ENCODE measurements at places on chromosomes 12 and 14.

DNA sequence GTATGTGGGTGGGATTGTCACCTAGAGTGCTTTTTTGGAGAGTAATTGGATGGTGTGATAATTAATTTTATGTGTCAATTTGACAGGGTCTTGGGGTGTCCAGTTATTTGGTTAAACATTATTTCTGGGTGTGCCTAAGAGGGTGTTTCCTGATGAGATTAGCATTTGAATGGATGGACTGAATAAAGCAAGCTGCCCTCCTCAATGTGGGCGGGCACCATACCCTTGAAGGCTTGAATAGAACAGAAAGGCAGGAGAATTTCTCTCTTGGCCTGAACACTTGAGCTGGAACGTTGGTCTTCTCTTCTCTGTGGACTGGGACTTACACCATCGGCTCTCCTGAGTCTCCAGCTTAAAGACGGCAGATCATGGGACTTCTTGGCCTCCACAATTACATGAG is 28.8 kb upstream of the TCL1B start:
- DNase-seq, result no peak

DNA sequence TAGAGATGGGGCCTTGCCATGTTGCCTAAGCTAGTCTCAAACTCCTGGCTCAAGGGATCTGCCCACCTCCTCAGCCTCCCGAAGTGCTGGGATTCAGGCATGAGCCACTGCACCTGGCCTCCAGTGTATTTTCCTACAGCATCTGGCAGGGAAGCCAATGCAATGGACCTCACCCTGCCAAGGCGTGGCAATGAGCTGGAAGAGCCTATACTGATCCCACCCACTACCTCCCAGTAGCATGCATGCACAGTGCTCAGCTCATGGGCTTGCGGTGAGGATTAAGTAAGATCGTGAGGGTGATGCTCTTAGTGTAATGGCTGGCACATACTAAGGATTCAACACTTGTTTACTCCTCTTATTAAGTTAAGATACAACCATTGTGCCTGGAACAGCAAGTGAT is 69.7 kb downstream of the PHLDA1 start:
- no peak for DNase-seq

DNA sequence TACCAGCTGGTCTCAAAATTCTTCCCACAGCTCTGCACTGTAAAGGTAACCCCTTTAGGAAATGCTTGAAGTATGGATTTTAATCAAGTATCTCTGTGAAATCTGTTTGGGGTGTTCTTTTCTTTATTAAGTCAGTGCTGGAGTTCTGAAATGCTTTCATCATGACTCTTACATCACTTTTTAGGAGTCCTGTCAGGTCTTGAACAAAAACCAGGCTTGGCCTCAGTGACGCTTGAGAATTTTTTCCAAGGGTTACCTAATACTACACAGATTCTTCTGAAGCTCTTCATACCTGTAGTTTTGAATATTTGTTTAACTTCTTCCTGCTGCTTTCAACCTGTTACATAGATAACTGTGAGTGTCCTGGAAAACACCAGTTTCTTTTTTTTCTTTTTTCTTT is 47.0 kb upstream of the KCNH3 start:
- no peak for DNase-seq

- DNase-seq, result no peak
Measured at GRCh38 chr12:67758521-67758920, 110.0 kb downstream of the DYRK2 start.

DNA sequence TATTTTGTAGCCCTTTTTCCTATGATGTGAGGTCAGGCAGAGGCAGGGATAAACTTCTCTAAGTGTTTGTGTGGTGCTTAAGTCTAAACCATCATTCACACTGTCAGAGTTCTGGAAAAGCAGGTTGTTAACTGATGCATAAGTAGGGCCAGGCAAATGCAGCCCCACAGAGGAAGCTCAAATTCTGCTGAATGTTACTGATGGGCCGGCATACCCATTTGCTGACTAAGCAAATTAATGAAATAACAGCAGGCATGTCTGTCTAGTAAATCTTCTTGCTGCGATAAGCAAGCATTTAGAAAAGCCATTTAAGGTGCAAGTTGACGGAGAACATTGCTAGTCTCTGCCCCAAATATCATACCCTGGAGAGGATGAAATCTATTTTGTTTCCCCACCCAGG is 523.2 kb upstream of the CCDC196 start:
- no peak for DNase-seq

GRCh38 chr14:106209755-106210154 is 683.4 kb downstream of the TMEM121 start:
- DNase-seq, result peak; percentile 21

DNA sequence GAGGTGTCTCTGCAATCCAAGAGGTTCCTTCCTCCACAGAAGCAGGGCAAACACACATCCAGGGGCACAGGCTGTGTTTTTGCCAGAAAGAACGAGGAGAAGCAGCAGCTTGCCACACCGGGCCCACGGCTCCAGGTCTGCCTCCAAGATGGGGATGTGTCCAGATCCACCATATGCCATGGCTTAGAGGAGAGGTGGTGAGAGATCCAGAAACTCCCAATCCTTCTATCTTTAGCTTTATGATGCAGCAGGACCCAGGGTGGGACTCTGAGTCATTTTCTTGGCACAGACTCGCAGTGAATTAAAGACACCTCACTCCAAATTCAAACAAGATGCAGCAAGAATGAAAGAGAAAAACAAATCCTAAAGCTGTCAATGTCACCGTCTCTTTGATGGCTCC is 481.4 kb upstream of the TMEM132C start:
- DNase-seq, result no peak

GRCh38 chr12:124573839-124574786 is 6.7 kb upstream of the NCOR2 start:
- no peak for DNase-seq

DNA sequence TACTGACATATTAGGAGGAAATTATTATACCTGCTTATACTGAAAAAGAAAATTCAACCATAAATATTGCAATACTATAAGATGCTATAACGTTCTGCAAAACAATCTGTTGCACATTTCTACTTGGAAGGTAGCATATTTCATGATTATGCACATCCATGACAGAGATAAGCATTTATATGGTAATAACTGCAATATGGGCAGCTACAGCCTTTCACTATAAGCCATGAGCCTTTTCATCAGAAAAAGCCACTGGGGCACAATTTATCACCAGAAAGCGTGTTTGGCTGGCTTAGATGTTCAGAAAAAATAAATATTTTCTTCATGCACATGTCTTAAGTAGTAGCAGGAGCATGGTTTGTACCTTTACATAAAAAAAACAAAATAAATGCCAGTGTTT is 340.7 kb downstream of the GALC start:
- DNase-seq, result no peak

GRCh38 chr14:96567289-96567899 is 65.2 kb downstream of the PAPOLA start:
- DNase-seq, result no peak

GRCh38 chr14:86013641-86014040 is 483.7 kb downstream of the FLRT2 start:
- no peak for DNase-seq

- no peak for DNase-seq
Measured at GRCh38 chr12:124625867-124626675, 58.7 kb upstream of the NCOR2 start.

- no peak for DNase-seq
Measured at GRCh38 chr14:36771028-36771640, 109.5 kb downstream of the PAX9 start.

DNA sequence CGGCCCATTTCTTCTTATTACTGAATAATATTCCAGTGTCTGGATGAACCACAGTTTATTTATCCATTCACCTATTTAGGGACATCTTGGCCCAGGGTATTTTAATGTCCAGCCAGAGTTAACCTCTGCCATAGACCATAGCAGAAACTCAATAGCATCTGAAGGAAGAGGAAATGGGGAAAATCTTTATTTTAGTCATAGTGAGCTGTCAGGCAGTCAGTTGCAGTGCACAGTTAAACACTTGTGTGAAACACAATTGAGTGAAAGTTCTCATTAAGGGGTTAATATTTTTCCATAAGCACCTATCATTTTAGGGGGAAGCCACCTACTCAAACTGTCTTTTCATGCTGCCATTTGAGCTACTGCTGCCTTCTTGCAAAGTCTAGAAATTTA is 197.3 kb upstream of the PPFIA2 start:
- DNase-seq, result no peak

GRCh38 chr14:69441948-69442347 is 42.6 kb upstream of the PLEKHD1 start:
- DNase-seq, result no peak

DNA sequence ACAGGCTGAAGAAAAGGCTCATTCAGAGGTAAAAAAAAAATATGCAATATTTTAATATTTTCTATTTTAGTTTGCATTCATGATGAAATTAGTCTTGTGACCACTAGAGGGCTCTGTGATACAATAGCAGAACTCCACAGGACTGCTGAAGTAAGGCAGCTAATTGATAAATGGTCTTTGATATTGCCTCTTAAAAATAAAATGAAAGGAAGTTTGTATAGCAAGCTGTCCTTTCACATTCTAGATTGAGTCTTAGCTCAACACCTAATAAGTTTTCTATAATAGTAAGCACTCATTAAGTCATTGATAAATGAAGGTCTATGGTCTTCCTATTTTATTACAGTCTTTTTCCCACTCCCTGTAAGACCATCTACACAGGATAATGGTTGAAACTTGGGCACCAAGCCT is 315.7 kb downstream of the NAV3 start:
- no peak for DNase-seq

DNA sequence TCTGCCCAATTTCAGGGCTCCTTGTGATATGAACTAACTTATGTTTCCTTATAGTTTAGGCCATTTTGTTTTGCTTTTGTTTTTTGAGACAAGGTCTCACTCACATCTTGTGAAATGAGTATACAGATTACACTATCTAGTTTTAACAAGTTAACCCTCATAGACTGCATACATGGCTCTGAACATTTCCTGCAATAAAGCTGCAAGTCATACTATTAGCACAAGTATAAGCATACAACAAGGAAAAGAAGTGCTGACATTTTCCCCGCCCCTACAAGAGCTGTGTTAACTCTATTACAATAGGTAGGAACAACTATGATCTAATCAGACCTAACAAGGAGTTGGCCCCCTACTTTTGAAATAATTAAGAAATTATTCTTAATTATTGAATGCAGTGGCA is 35.9 kb downstream of the CCDC177 start:
- no peak for DNase-seq

DNA sequence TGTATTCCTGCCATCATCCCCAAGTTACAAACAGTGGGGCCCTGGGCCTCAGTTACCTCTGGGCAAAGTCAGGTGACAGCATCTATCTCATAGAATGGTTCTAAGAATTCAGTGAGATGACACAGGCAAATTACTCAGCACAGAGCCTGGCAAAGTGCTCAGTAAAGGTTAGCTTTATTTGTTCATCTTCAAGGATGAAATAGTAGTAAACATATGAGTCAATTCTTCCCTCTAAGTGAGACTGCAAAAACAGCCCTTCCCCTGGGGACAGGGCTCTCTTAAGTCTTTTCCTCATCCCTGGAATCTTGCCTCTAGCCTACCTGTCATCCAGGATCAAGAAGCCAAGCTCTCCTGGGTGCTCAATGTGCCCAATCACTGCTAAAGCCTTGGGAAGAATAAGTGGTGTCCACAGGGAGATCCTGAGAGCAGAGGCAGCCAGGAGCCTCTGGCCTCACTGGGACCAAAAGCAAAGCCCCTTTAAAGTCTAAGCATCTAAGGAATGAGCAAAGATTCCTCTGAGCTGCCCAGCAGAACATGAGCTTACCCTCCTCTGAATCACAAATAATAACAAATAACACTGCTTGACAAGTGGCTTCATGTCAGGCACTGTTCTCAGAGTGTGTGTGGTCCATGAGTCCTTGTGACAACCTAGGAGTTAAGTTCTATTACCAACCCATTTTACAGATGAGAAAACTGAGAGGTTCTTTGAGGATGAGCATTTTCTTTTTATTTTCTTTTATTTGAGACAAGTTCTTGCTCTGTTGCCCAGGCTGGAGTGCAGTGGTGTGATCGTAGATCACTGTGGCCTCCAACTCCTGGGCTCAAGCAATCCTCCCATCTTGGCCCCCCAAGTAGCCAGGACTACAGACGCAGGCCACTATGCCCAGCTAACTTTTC is 12.1 kb downstream of the NUAK1 start:
- peak; percentile 29 for DNase-seq

DNA sequence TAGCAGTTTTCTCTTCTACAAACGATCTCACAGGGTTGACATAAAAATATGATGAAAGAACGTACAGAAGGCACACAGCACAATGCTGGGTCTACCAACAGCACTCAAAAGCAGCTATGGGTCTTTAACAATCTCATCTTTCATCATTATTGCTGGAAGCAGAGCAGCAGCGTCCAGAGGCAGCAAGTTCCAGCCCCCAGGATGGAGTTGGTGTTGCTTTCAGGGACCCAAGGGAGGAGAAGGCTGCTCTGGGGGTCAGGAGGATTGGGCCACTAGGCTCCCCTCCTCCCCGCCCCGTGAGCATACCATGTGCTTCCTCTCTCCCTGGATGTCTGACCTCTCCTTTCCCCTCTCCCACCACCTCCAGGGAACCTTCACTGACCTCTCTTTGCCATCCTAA is 13.3 kb downstream of the KCTD10 start:
- DNase-seq, result no peak

- no peak for DNase-seq
Measured at GRCh38 chr14:76763096-76764041, 2.1 kb downstream of the VASH1 start.

- no peak for DNase-seq
Measured at GRCh38 chr12:47509398-47509851, 196.4 kb downstream of the RPAP3 start.

GRCh38 chr14:63949696-63950095 is 96.9 kb downstream of the SYNE2 start:
- no peak for DNase-seq

DNA sequence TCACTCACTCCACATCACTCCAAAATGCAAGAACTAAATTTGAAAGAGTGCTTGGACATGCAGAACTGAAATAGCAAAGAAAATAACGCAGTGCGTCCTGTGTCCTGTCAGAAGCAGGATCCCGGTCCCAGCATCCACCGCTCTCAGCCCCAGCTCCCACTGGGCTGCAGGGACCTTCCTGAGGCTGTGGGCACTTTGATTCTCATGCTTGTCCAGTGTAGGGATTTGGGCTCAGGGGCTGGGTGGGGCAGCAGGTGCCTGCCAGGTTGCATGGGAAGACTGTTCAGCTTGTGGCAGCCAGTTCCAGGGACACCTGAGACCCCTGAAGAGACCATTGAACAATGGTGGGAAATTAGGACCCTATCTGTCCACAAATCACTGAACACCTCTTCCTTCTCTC is 140.0 kb upstream of the FKBP4 start:
- no peak for DNase-seq

DNA sequence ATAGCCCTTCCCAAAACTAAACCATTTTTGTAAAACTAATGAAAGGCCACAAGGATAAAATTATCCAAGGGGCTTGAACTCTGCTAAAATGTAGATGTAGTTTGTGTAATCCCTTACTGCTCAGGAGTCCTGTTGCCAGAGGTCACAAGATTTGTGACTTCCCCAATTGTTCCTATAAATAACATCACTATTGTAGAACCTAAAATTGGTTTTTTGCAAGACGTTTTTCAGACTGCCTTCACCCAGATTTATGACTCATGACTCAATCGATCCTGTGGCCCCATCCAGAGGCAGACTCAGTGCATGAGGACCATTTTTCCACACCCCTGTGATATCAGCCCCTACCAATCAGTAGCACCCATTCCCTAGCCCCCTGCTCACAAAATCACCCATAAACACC is 61.5 kb upstream of the RASSF8 start:
- DNase-seq, result no peak

GRCh38 chr12:95202691-95203486 is 14.4 kb downstream of the FGD6 start:
- no peak for DNase-seq

GRCh38 chr12:70486588-70486987 is 120.5 kb downstream of the KCNMB4 start:
- DNase-seq, result no peak

GRCh38 chr12:16392846-16393535 is 45.5 kb downstream of the MGST1 start:
- no peak for DNase-seq

Data from T47D (cell line).